Activated CD4-positive, alpha-beta T cell treated with anti-CD3 and anti-CD28 coated beads for 48 hours (primary cell): ENCODE measurements at places on chromosomes 7 and 10.

- no peak for DNase-seq
These were observed 32.3 kb upstream of the NUB1 start for GRCh38 chr7:151309311-151309710.

DNA sequence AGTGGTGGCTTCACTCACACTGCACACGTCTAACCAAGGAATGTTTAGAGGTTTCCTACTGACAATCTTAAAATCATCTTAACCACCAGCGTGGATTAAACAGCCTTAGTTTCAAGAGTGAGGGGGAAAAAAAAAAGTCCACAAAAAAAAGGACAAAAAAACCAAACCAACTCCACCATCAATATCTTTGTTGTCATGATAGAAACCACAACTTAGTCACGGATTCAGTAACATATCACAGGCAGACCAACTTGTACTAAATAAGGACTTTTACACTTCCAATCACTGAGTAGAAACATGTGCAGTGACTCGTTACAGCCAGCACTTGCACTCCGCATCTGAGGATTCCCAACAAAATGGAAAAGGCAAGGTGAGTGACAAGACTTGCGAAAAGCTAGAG is 46.5 kb downstream of the FAM171A1 start:
- no peak for DNase-seq

GRCh38 chr10:5531558-5532306 is 7.0 kb downstream of the CALML3 start:
- DNase-seq = no peak

DNA sequence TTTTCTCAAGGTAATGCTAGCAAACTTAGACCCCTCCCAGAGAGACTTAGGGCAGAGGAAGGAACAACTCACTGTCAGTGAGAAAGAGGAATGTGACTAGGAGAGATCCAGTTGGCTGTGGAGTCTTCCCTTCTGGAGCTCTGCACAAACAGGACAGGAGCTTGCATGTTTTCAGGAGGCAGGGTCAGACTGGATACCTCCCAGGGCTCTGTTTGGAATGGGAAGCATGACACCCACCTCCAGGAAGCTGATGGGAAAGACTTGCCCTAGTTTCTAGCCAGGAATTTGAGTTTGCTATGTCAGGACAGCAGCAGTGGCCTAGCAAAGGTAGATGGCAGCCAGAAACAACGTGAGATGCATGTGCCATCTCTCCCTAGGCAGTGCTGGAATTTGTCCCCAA is 40.6 kb downstream of the GHRHR start:
- no peak for DNase-seq

DNA sequence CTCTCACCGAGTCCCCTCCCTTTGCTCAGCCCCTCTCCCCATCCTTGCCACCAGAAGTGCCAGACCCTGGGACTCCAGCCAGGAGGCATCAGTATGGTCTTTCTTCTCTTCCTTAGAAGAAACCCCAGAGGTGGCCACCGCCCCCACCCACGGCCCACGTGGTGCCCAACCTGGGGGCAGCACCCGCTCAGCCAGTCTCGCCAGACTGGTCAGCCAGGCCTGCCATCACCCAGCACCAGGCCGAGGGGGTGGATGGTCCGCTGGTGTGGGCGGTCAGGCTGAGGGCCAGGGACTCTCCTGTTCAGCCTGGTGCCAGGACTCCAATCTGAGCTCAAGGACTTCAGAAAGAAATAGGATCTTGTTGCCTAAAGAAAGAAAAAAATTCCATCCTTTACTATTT is 5.8 kb upstream of the CLDN4 start:
- no peak for DNase-seq

DNA sequence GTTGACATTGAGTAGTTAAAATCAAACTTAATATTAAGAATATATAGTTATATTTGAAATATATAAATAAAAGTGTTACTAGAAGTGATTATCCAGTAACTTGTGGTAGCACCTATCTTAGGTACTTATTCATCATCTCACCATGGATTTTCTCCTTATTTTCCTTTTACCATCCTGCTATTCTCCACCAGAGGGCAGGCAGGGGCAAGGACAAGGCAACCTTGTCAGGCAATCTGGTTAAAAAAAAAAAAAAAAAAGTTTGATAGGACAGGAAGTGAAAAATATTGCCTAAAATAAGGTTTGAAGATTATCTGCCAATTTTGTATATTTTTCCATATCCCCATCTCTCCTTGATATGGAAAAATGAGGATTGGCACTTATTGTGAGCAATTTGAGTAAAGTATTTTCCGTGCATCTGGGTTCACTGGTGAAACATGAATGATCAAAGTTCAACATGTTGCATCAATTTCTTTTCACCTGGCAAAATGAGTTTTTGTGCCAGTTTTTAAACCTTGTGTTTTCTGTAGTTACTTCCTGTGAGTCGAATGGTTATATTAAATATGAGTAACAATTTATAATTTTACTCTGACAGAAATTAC is 256.7 kb downstream of the AGMO start:
- peak; percentile 25 for DNase-seq

- no peak for DNase-seq
These were observed 1.7 kb upstream of the RBM20 start for GRCh38 chr10:110642204-110643034.

DNA sequence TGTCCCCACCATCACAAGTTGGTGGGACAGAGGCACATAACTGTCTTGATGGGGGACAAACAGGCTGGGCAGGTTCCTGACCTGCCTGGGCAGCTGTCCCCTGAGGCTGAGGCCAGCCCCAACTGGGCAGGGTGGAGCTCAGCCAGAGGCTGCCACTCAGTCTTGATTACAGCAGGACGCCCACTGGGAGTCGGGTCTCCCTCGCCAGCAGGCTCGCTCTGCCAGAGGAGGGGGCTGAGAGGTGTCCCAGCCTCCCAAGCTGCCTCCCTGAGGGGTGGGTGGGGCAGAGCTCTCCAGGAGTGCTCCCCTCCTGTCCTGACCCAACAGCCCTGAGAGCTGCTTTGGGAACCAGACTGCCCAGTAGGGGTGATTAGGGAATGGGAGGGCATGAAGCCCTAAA is 1.8 kb upstream of the CAMK2G start:
- DNase-seq = no peak

GRCh38 chr10:51696251-51696650 is 3.1 kb downstream of the CSTF2T start:
- DNase-seq = no peak

GRCh38 chr10:84996580-84996979 is 668.2 kb downstream of the CCSER2 start:
- DNase-seq = no peak

DNA sequence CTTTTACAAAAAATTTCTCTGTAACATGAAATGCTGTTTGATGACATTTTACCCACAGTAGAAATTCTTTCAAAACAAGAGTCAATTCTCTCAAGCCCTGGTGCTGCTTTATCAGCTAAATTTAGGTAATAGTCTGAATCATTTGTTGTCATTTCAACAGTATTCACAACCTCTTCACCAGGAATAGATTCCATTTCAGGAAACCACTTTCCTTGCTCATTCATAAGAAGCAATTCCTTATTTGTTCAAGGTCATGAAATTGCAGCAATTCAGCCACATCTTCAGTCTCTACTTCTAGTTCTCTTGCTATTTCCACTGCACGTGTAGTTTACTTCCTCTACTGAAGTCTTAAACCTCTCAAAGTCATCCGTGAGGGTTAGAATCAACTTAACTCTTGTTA is 14.1 kb downstream of the STAG3 start:
- no peak for DNase-seq

GRCh38 chr7:37405603-37406122 is 43.0 kb downstream of the ELMO1 start:
- no peak for DNase-seq

DNA sequence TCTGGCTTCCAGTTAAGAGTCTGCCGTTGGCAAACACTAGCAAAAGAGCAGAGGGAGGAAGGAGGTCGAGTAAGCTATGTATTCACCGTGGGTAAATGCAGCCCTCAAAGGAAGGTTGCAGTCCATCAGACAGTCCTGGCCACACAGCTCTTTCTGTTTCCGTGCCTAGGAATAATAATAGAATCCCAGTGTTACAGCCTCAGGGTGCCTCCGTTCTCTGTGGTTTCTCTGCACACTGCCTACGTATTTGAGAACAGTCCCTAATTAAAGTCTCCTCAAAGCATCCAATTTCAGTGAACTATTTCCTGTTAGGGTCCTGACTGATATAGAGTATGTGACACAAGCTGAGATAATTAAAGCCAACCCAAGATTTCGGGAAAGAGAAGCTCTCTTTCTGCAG is 176.7 kb downstream of the GPAM start:
- DNase-seq = no peak

DNA sequence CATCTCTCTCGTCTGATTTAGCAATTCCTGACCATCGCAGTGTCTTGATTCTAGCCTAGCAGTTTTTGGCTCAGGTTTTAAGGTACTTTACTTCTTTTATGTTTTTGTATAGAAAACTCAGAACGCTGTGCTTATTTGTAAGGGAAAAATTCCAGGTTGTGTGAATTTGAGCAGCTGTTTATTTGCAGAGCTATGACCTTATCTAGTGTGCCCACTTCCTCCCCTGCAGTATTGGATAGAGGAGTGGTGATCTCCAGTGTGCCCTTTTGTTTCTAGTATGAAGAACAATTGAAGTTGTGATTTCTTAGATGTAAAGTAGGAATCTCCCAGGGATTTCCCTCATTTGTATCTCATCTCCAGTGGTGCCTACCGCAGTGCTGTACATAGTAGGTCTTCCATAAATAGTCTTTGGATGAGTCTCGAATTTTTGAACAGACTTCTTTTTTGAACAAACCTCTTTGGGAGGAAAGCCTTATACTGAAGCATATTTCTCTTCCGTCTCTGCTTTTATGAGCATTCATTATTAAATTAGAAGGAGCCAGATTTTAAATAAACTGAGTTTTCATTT is 40.0 kb downstream of the GARS1 start:
- no peak for DNase-seq

DNA sequence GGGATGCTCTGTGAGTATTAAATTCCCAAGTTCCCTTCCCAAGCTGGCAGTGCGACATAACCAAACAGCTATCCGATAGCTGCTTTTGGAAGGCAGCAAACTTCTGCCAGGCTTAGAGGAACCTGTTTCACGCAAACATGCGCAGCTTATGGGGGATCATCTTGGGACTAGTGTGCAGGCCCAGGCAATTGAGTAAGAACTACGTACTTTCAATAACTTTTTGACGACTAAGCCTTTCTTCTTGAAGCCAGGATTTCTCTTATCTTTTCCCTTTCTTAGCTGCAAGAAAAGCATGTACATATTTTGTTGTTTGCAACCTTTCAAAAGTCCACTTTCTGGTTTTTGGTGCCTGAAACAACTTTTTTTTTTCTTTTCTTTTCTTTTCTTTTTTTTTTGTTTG is 28.7 kb upstream of the SEPHS1 start:
- DNase-seq = no peak

- no peak for DNase-seq
These were observed 85.8 kb downstream of the NRP1 start for GRCh38 chr10:33248638-33249037.

DNA sequence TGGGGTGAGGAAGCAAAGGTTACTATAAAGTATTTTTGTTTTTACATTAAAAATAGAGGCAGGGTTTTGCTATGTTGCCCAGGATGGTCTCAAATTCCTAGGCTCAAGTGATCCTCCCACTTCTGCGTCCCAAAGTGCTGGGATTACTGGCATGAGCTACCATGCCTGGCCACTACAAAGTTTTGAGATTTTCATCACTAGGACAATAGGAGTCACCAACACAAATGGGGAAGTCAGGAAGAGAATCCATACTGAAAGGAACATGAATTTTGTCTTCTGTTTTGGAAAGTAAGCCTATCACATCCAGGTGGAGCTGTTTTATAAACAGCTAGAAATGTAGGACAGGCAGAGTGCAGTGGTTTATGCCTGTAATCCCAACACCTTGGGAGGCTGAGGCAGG is 20.0 kb upstream of the CAPZA2 start:
- no peak for DNase-seq

GRCh38 chr10:10734356-10735064 is 283.2 kb upstream of the CELF2 start:
- DNase-seq = no peak

DNA sequence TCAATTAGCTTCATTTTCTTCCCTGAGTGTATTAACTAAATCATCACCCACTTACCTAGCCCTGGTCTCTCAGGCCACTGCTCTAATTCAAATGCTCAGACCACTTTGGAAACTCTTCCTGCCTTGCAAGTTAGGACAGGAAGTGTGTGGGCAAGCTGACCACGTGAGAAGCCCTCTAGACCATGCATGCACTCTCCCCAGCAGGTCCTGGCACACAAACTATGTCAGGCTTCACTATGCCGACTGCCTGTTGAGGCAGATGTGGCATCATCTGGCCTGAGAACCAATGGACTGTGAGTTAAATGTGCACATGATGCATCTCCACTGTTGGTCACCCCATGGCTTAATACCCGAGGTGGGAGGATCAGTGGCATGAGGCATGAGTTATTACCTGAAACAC is 439.6 kb downstream of the GRID1 start:
- no peak for DNase-seq

GRCh38 chr10:37976091-37976879 is at the start of gene ZNF25:
Gene ZNF25, minus strand, starts transcription at chr10:37976647. Its CDS starts 4,925 bp downstream, at chr10:37971722.
- DNase-seq = peak; percentile 97

DNA sequence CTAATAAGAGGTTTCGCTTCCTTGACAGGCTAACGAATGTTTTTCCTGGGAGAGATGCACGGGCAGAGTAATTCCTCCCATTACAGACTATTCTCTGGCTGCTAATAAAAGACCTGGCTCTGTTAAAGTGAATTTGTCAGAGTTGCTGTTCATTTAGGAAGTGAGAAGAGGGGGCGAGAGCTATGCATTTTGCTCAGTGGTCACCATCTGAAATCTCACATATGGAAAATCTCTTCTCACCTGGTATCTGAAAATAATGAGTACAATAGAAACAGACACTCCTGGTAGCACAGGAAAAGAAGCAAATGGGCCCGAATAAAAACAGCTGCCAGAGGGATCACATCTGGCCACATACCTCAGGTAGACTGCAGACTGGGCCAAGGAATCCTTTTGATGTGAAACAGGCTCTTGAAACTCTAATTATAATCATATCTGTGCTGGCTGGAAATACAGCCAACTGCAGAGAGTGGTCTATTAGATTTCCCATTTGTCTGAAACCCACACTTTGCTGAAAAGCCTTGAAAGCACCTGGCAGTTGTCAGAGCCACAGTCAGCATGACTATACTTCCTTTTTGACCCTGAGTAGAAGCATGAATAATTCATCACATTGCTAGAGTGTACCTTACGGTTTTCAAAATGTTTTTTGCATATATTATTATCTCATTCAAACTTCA is 33.6 kb downstream of the AOAH start:
- no peak for DNase-seq

GRCh38 chr7:50762337-50762736 is 20.4 kb downstream of the GRB10 start:
- DNase-seq = no peak

- no peak for DNase-seq
These were observed 253.8 kb downstream of the MAD1L1 start for GRCh38 chr7:1978656-1979590.

- DNase-seq = no peak
These were observed 32.5 kb upstream of the GPR158 start for GRCh38 chr10:25142116-25142864.

GRCh38 chr10:79146611-79147130 is 77.9 kb downstream of the ZMIZ1 start:
- DNase-seq = no peak
